ENCODE measurements at places on chromosomes 7 and 10.
A peak's percentile ranks its signal among the peaks of the same experiment; 100 is the strongest.

DNA sequence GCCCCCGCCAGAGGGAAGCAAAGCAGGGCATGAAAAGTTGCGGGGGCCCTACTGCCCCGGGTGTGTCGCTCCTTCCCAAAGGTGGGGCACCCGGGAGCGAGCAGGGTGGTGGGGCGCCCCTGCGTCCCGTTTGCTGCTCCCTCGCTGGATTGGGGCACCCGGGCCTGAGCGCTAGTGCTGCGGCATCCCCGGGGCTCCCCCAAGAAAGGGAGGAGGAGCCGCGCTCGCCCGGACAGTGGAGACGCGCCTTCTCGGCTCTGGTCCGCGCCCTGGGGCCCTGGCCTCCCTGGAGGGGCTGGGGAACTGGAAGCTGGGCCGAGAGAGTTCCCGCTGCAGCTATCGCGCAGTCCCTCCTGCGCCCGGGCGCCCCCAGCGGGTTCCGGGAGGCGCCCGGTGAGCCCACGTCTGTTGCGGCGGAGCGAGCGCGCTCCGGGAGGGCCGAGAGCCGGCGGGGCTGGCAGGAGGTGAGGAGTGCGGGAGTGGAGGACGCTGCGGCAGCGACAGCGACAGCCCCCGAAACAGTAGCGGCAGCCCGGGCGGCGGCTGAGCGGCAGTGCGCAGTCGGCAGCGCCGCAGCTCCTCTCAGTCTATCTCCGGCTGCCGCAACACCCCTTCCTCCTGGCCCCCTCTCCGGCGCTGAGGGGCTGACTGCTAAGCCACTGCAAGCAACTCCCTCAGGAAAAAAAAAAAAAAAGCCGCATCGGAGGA lies 504 bp upstream of the BMPER start:
- peak; percentile 62 for DNase-seq

DNA sequence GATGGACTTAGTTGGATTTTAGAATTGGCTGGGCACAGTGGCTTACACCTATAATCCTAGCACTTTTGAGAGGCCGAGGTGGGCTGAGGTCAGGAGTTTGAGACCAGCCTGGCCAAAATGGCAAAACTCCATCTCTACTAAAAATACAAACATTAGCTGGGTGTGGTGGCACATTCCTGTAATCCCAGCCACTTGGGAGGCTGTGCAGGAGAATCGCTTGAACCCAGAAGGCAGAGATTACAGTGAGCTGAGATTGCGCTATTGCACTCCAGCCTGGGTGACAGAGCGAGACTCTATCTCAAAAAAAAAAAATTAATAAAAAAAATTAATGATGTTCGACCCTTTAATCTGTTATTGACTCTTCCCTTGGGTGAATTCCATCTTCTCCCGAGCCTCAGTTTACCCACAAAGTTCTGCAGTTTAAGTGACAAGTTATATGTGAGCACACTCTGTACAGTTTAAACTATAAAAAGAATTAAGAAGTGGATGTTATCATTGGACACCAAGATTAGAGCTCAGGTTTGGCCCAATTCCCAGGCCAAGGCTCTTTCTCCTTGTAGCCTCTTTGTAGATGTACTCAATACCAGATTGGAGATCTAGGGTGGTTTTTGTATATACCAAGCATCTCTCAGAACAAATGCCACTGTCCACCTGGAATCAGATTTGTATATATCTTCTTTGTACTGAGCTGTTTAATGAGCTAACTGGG lies 15.0 kb downstream of the KAT6B start:
- no peak for DNase-seq

DNA sequence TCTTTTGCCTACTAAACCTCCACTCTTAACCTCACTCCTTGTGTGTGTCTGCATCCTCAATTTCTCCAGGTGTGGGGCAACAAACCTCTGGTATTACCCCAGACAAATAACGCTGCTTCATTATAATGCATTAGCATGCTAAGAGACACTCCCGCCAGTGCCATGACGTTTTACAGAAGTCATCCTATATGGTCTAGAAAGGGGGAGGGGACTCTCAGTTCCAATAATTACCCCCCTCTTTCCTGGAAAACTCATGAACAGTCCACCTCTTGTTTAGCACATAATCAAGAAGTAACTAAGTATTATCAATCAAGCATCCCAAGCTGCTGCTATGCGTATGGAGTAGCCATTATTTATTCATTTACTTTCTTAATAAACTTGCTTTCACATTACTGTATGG lies 364.5 kb downstream of the TYW1 start:
- DNase-seq = no peak

GRCh38 chr7:159156436-159157245 lies 12.0 kb upstream of the VIPR2 start:
- DNase-seq = no peak

DNA sequence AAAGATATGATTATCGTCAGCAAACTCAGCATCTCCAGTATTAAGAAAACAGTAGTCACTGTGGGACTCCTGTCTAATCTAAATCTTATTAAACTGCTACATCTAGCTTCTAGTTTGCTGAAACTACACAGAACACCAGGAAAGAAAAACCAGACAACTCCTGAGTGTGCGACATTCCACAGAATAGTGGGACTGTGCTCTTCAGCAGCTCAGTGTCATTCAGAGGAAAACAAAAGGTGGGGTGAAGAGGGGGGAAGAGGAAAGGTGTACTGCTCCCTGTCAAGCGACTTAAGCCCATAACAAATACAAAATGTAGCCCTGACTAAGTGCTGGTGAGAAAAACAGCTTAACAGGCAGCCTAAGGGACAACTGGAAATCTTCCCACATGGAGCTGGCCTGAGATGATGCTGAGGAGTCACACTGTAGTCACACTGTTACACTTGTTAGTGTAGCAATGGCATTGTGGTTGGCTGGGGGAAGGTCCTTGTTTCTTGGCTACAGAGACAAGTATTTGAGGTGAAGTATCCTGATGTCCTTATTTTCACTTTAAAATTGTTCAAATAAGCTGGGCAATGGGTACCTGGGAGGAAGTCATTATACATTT lies 135.5 kb downstream of the USP6NL start:
- DNase-seq = peak; percentile 2

- DNase-seq = no peak
These were observed 20.5 kb downstream of the ZRANB1 start for GRCh38 chr10:124962421-124962820.

DNA sequence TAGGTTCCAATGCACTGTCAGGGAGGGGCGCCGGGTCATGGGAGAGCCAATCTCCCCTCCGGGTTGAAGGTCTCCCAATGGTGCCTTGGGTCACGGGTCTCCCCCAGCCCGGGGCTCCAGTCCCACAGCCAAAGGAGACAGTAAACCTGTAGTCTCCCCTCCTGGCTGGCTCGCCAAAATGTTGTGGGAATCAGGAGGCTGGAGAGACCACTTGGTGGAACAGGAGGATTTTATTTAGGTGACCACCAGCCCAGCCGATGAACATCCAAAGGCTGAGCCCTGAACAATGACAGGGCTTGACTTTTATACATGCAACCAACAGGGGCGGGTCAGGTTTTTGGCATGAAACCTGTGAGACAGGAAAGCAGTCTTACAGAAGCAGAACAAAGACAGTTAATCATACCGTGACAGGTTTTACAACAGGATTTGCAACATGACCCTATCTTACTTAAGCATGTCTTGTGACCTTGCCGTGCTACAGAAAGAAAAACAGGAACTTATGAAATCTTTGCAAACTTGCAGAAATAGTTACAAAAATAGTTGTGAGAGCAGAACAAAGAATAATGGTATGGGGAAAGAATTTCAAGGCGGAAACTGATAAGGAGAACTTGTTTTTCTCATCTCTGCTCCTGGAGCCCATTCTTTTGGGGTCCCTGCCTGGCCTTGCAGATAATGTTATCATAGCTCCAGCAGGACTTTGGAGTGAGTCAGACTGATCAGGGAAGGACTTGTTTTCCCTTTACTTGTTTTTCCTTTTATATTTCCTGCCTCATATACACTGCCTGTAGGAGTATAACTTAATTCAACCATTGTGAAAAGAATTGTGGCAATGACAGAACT lies 7.1 kb downstream of the ERV3-1 start:
- DNase-seq = no peak

DNA sequence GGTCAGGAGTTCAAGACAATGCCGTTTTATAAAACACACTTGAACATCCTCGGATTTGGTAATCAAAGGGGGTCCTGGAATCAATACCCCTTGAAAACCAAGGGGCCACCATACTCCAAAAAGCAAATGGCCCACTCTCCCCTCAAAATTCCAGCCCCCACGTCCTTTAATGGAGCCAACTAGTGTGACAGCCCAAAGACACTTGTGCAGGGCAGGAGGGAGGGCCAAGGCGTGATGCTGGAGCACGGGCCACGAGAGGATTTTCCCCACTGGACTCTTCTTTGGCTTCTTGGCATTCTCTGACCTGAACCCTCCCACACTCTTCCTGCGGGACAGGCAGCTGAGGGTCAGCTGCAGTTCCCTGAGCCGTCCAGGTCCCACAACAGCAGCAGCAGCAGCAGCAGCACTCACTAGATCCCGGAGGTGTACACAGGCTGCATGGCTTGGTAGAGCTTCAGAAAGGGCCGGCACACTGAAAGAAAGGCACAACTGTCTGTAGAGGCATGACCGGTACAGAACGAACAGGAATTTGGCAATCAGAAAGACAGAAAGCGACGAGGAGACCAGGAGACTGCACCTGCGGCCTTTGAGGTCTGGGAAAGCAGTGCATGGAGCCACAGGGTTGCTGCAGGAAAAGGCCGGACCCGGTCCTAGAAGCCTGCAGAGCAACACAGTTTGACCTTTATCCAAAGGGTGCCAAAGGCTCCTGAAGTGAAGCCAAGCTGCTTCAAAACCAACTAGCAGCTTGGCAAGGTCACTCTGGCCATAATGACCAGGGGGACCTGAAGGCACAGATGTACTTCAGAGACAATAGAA lies 168.2 kb downstream of the TNS3 start:
- DNase-seq = no peak

DNA sequence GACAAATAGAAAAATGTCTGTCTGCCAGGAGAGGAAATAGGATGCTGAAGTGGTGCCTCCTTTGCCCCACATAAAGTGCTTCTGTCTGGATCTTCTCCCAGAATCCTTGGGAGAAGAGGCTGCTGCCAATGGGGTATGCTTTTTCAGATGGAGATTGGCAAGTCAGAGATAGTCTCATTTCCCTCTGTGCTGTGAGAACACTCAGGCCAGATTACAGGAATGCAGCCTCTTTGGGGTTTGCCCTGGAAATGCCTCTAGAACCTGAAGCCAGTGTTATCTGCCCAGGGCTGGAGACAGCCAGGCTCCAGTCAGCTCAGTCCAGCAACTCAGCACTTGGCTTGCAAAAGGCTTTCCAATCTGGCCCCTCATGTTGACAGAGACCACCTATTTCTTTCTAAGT lies 119.1 kb upstream of the PHYHIPL start:
- DNase-seq = no peak

- no peak for DNase-seq
These were observed 128.5 kb upstream of the PRR15 start for GRCh38 chr7:29435167-29435566.

DNA sequence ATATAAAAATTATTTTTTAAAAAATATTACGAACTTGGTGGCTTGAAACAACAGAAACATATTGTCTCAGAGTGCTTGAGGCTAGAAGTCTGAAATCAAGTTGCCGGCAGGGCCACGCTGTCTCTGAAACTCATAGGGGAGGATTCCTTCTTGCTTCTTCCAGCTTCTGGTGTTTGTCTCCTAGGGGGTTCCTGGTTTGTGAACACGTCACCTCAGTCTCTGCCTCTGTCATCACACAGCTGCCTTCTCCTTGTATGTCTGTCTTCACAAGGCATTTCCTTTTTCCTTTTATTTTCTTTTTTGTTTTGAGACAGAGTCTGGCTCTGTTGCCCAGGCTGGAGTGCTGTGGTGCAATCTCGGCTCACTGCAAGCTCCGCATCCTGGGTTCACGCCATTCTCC lies 12.7 kb upstream of the SNX8 start:
- no peak for DNase-seq

- DNase-seq = no peak
These were observed 89.4 kb downstream of the TACC2 start for GRCh38 chr10:122078326-122078725.

GRCh38 chr10:46070749-46071148 lies 24.7 kb upstream of the MSMB start:
- no peak for DNase-seq

DNA sequence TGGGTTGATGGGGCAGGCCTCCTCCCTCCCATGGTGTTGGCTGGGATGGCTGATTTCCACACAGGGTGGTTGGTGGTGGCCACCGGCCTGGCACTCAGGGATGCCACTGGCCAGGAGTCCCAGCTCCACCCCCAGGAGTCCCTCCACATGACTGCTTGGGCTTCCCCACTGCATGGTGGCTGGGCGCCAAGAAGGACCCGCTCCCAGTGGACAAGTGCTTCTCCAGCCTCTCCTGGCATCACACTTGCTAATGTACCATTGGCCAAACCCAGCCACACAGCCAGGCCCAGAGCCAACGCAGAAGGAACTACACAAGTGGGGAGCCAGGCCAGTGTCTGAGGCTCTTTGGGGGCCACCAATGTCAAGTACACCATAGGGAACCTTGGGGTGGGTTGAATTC lies 73.6 kb upstream of the DNAAF5 start:
- no peak for DNase-seq

- no peak for DNase-seq
These were observed 237.5 kb upstream of the HPS1 start for GRCh38 chr10:98684019-98684899.

DNA sequence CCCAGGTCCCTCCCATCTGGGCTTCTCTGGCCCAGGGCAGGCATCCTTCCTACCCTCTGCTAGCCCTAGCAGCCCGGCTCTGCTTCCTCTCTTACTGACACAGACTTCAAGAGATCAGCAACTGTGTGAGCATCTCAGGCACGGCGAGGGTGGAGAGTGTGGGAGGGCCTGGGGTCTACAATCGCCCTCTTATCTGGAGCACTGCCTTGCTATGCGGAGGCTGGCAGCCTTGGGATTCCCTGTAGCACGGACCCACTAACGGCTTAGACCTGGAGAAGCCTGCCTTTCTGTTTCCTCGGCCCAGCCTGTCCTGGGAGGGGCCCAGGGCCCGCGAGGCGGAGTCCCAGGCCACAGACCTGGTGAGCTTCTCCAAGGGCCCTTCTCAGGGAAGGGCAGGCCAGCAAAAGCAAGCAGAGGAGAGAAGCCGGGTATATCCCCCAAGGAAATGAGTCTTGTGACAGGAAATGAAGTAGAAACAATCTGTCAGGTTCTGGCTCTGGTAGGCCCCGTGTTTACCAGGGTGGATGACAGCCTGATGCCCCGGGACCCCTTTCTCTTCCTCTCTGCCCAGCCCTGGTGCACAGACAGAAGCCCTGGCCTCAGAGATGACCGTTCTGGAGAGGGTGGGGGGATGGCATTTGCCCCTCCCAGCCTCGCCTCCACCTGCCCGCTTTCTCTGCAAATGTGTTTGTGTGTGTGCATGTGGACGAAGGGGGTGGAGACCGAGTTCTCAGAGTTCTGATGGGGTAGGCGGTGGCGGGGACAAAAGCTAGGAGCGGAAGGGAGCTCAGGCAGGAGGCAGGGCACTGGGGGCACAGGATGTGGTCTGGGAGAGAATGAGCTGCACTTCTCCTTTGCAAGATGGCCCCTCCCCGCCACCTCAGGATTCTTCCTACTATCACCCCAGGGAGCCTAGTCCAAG lies 2.5 kb downstream of the LRCH4 start:
- DNase-seq = no peak

Data from NCI-H82 (cell line).